Activated T-helper 17 cell treated with anti-CD3 and anti-CD28 coated beads, Interleukin-2, amount 50 U/mL, for 72 hours (primary cell): ENCODE measurements at places on chromosomes 11 and 22. TPM values are rescaled to one million over a fixed set of nuclear protein-coding genes. Genes with fewer than 3 reads are reported as not detected.

DNA sequence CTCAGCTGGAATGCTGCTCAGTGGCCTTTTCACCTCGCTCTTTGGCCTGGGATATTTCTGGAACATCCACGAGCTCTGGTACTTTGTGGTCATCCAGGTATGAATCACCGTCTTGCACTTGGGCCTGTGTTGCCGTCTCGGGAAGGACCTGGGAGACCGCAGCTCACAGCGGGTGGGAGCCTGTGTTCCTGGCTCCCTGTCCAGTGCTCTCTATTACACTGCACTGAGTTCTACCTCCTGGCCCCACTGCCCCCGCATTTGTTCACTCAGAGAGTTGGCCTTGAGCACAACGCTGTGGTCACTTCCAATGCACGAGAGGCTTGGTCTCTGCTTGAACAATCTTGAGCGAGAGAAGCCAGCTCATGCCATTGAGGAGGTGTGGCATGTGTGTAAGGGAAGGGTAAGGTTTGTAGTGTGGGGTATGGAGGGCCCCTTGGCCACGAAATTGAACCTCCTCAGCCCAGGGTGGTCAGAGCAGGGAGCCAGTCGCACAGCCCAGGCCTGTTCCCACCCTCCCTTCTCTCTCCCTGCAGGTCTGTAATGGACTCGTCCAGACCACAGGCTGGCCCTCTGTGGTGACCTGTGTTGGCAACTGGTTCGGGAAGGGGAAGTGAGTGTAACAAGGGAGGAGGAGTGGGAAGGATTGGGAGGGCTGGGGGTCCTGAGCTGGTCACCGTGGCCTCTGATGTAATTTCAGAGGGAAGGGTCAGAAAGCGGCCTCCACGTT, 16.2 kb downstream of the SLC37A2 start:
- ATAC-seq: no peak

GRCh38 chr11:17475666-17476316, 854 bp downstream of the ABCC8 start:
- no peak for ATAC-seq

- ATAC-seq: no peak
Observed at GRCh38 chr11:57359896-57360690, 20.9 kb downstream of the PRG3 start.

DNA sequence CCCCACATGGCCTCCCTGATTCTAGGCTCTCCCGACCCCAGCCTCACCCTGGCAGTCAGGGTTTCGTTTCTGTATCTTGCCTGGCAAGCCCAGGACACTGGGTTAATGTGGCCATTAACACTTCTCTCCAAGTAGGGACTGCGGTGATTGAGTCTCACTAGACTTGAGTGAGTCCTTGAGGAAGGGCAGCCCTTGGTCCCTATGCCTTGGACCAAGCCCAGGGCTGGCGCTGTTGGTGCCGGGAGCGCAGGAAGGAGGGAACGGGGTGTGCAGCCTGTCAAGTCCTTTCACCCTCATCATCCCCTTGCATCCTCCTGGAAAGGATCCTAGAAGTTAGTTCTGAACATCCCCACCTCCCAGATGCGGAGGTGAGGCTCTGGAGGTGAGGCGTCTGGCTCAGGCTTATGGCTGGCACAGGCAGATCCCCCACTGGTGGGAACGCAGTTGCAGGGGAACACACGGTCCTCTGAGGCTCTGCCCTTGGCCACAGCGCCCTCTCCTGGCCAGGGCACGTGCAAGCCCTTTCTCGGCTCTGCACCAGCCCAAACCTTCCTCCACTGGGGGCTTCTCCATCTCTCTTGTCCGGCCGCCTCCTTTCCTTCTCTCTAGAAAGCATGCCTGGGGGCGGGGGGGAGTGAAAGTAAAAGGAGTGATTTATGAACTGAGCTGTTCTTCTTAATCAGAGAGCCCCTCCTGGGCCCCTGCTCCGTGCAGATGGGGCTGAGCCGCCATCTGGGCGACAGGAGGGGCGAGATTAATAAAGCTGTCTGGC, 56.7 kb downstream of the TP53I11 start:
- peak; percentile 86 for ATAC-seq

C22orf42 gene
- not detected for total RNA-seq

- ATAC-seq: no peak
Observed at GRCh38 chr11:14894657-14895598, 2.9 kb upstream of the CYP2R1 start.

ZNF215 gene
- 0.11 TPM for total RNA-seq

RPL27A gene
- total RNA-seq: 1,415 TPM

- ATAC-seq: no peak
Observed at GRCh38 chr11:126061707-126062678, 673 bp downstream of the CDON start.

ANGPTL5 gene
- not detected for total RNA-seq

- ATAC-seq: no peak
Observed at GRCh38 chr22:39449708-39450107, 7.1 kb upstream of the MGAT3 start.

GRCh38 chr11:133181066-133181465, 351.2 kb downstream of the OPCML start:
- ATAC-seq: no peak

DNA sequence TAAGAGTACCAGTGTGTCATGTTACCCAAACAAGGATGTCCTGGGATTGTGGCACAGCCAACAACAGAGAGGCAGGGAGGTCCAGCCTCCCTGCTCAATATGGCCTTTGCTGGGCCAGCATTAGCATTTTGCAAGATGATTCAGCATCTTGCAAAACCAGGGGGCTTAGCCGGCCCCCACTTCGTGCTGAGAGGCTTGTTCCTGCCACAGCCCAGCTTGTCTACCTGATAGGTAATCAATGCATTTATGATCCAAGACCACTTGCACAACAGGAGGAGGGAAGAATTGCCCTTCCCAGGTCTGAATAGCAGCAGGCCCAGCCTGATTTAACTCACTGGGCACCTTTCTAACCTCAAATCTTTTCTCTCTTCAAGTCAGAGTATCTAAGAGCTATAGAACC, 189.0 kb upstream of the SYT13 start:
- ATAC-seq: no peak

DNA sequence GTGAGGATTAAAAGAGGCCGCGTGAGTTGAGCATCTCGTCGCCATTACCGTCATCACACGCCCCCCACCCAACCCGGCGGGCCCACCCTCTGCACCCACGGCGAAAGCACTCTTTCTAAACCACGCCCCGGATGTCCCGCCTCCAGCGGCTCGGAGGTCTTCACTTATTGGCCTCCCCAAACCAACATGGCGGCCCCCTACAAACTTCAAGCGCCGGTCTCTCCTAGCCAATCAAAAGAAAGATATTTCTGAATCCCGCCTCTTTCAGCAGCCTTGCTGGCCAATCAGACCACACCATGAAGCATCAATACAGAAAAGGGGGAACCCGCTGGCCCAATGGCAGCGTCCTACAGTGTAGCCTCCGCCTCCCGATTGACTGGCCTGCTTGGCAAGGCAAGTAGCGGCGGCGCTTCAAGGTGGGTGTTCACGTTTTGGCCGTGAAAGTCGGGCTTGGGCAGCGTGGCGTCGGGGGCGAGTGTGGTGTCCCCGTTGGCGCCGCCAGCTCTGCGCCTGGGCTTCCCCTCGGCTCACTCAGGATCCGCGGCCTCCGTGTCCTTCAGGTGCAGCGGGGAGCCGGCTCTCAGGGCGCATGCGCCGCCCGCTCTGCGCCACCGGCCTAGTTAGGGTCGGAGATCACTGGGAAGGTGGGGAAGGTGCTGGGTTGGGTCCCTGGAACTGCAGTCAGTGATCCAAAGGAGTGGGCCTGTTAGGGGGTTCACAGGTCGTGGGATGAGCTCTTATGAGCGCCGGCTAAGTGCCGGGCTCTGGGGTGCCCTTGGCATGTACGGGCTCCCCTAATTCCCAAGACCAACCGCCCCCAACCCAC, at the start of gene NDUFS8:
Gene NDUFS8, plus strand, starts transcription at position 364 of the 826 bp plus-strand sequence. CDS start 1,471 bp downstream, outside the sequence.
- ATAC-seq: peak; percentile 97

DNA sequence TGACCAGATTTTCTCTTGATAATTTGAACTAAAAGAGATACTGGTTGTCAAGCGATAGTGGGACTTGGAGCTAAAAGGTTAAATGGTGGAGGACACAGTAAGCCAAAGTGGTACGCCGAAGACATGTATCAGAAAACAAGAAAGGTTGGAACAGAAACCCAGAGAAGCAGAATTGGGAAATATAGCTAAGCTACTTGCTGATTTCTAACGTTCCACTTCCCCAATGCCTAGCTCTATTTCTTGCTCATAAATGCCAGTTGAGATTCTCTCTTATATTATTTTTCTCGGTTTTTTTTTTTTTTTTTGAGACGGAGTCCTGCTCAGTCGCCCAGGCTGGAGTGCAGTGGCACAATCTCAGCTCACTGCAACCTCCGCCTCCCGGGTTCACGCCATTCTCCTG, 12.7 kb downstream of the TMEM41B start:
- ATAC-seq: no peak

DNA sequence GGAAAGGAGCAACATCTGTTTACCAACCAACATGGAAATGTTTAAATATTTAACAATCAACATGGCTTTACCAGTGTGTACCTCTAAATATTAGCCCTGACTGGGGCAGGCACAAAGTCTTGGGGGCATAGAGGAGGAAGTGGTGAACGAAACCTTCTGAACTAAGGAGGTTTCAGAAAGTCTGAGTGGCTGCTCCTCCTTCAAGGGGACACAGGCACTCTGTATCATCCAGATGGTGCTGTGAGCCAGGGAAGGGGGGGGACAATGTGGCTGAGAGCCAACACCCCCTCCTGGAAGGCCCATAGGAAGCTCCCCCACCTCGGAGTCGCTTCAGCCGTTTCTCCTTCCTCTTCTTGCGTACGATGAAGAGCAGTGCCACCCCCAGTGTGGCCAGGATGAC, 107.7 kb downstream of the CEP164 start:
- ATAC-seq: no peak

DNA sequence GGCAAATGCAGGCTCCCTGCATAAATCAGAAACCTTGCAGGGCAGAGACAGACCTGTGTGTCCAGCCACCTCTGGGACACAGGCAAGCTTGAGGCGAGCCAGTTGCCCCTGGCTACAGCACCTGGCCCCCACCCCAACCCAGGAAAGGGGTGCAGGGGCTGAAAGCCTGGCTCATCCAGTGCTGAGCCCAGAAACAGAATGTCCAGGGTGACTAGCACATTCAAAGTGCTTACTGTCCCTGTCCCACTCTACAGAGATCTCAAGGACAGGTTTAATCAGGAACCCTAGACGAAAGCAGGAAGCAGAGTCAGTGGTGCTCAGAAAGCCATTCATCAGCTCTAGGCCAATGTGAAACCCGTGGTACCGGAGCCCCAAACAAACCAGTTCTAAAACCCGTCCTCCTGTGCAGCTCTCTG, 31.9 kb downstream of the PLEKHA7 start:
- no peak for ATAC-seq

RAPSN gene
- 1.1 TPM for total RNA-seq

OR6T1 gene
- total RNA-seq: not detected

DNA sequence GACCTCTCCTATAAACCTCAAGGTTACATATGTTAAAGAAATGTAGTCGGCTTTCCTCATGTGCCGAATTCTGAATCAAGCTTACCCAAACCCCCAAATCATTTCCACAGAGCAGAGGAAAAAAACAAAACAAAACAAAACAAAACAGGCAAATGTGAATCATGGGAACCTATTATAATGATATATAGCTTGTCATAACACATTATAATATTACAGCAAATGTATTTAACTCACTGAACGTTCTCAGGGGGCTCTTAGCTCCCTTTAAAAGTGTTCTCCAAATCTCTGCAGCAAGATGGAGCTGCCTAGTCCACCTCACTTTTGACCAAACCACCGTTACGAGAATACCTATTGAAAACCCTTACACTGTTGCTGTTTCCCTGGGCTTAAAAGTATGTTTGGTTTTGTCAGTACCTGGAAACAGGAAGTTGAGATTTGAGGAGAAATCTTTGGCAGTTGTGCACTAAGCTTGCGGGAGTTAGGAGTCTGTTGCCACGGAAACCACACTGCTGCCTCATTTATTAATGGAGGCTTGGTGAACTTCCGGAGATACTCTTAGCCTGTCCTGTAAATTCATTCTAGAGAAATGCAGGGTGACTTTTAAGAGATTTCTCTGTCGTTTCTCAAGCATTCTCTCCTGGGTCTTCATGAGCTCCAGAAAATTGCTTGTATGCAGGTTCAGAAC, 167.0 kb upstream of the RASSF10 start:
- no peak for ATAC-seq

APOL6 gene
- 23.0 TPM for total RNA-seq

DNA sequence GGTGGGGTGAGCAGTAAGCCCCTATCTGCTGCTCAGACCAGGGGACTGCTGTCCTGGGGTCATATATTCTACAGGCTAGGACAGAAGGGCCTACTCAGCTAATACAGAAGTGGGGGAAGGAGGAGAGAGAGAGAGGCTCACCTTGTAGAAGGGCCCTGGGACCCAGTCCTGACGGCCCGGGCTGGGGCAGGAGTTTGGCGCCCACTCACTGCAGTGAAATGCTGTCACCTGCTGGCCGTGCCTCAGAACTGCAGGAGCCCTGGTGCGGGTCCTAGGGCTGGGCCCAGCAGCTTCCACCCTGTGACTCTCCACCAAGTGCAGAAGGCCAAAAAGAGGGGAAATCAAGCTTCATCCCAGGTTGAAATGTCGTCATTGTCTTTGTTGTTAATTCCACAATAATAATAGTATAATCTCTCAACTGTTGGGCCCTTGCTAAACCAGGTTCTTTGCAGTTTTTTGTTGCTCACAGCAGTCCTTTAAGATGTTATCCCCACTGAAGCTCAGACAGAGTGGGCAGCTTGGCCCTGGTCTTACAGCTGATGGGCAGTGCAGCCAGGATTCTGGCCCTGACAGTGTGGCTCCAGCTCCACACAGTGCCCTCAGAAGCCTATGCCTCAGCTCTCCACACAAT, 29.6 kb downstream of the TRIM29 start:
- peak; percentile 72 for ATAC-seq

DNA sequence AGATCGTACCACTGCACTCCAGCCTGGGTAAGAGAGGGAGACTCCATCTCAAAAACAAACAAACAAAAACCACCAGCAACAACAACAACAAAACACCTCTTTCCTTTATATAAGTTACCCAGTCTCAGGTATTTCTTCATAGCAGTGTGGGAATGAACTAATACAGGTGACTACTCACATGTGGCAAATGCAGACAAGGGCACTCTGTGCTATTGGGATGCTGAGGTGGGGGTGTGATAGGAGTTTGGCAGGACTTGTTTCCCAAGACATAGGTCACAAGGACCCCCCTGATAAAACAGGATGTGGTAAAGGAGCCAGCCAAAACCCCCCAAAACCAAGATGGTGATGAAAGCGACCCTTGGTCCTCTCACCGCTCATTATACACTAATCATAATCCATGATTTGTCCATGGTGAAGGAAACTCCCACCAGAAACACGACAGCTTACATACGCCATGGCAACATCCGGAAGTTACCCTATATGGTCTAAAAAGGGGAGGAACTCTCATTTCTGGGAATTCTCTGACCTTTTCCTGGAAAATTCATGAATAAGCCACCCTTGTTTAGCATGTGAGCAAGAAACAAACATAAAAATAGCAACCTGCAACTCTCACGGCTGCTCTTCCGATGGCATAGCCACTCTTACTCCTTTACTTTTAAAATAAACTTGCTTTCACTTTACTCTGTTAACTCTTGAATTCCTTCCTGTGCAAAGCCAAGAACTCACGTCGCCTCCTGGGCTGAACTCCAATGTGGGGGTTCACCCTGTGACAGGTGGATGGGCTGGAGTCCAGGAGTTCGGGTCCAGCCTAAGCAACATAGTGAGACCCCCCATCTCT, 18.8 kb upstream of the INCENP start:
- ATAC-seq: peak; percentile 84
